ENCODE measurements at places on chromosomes 12 and 14. TPM values are rescaled to one million over a fixed set of nuclear protein-coding genes. Genes with fewer than 3 reads are reported as not detected.

DNA sequence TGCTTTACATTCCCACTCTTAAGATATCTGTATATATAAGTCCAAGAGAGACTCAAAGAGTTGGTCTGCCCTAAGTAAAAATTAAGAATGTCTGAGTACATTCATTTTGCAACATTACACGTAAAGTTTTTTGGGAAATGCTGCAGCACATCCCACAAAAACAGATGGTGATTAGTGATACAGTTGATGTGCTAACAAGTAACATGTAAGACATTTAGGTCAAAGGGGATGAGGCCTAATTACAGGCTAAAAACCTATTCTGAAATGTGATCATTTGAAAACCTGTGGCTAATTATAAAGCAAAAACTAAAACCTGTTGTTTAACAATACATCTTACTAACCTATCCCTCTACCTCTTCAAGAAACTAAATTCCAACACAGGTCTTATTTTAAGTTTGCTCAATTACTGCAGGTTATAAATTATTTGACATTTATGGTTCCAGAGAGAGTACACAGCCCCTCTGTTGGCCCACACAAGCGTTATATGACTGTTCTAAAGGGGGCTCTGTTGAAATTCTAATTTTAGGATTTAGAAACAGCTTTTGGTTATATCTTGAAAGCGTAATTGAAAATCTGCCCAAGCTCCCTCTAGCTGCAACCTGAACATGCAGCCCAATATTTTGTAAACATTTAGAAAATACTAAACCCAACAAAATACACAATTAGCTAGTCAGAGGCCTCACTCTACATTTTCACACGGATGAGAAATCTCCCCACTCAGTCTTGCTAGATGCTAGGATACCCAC, 42.9 kb downstream of the BRAP start:
- no peaks in the 10 kb centered on the region for H3K27me3 ChIP-seq
- H3K27ac ChIP-seq, result no peak overlapping the region
- H3K36me3 ChIP-seq, result peaks cover 55% of the 10 kb centered on the region
- no peak overlapping the region for H3K4me3 ChIP-seq

MAX gene
- total RNA-seq, result 159 TPM

- no peaks in the 10 kb centered on the region for H3K27me3 ChIP-seq
- H3K4me3 ChIP-seq, result no peak overlapping the region
- H3K27ac ChIP-seq, result no peak overlapping the region
- H3K36me3 ChIP-seq, result no peaks in the 10 kb centered on the region
- DNase-seq, result no peak
- H3K4me1 ChIP-seq, result no peaks in the 10 kb centered on the region
Measured at GRCh38 chr14:83874662-83875061, 1655.3 kb upstream of the FLRT2 start.

KANSL2 gene
- total RNA-seq, result 142 TPM

- H3K4me3 ChIP-seq, result no peak overlapping the region
- no peak overlapping the region for H3K27ac ChIP-seq
- H3K27me3 ChIP-seq, result no peaks in the 10 kb centered on the region
- no peaks in the 10 kb centered on the region for H3K4me1 ChIP-seq
Measured at GRCh38 chr12:75760573-75761294, 249.3 kb upstream of the KRR1 start.

GRCh38 chr14:103894723-103895059, 33.6 kb upstream of the TDRD9 start:
- H3K27me3 ChIP-seq, result no peaks in the 10 kb centered on the region
- no peak for DNase-seq
- H3K36me3 ChIP-seq, result no peaks in the 10 kb centered on the region
- H3K27ac ChIP-seq, result no peak overlapping the region
- no peak overlapping the region for H3K4me3 ChIP-seq
- H3K4me1 ChIP-seq, result no peaks in the 10 kb centered on the region
